ENCODE measurements at places on chromosomes 2 and 18. TPM values are rescaled to one million over a fixed set of nuclear protein-coding genes. Genes with fewer than 3 reads are reported as not detected.

DNA sequence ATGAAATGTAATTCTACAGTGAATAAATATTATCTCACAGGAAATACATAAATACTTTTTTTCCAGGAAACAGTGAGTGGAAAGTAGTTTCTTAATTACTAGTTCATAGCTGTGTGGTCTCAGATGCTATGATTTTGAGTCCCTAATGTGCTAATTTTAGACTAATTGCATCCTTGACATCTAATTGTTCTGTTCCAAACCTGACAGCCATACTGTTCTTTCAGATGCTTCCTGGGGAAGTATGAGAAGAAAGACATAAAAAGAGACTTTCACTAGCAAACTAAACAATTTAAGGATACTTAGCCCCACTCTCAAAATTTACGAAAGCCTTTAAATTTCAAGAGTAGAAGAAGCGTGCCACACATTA is 350.9 kb upstream of the CDH20 start:
- DNase-seq: no peak

DNA sequence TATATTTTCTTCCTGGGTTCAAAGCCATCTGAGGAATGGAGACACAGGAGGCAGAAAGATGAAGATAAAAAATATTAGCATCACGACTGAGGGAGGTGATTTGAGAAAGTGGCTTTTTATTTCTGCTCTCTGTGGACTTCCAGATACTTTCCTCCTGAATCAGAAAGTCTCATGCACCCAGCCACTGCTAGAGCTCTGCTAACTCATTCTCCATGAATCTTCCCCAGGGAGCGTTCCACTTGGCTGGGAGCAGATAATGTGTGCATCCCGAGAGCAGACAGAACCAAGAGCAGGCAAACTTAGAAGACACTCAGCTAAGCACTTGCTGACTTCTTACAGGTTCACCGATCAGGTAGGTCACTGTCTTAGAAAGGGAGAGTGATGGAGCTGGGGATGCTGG is 264.1 kb upstream of the THUMPD2 start:
- DNase-seq: no peak

DNA sequence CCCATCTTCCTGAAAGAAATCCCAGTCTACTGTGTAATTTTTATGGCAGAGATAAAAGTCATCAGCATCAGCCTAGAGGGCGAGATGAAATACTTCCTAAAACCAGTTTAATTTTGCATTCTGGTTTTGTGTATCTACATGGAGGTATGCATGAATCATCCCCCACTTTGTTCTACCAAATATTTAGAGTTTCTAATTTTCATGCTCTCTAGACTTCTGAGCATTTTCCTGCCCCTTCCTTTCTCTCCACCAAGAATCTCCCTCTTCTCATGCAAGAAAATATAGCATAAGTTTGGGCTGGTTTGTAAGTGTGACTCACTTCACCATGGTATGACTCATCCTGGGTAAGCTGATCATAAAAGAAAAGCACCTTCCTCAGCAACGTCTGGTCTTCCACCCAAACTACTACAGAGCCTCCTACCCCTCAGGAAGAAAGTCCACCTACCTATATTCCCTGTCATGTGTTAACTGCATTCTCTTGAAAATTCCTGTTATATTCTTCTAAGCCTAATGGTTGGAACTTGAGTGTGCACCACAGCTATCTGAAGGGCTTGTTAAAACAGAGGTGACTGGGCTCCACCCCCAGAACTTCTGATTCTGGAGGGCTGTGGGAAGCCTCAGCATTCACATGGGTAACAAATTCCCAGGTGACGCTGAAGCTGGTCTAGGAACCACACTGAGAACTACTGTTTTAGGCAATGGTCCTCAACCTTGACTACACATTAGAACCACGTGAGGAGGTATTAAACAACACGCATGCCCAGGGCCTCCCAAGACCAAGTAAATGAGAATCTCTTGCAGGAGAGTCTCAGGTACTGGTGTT is 37.4 kb upstream of the RAPGEF4 start:
- DNase-seq: peak; percentile 80

DNA sequence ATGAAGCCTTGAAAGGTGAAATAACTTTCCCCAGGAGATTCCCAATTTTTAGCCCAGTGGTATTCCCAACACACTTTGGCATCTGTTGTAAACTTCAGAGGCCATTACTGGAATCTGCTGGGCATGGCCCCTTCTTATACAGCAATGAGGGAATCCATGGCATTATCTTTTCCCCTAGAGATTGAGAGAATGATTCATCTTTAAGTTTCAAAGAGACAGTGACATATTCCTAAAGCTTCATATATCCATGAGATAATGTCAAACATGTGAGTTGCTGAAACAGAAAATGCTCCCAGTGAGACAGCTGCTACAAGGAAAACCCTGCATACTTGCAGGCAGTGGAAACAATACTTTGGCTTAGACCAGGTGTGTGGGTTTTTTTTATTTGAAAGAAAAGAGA is 51.1 kb upstream of the DLX2 start:
- DNase-seq: no peak

DNA sequence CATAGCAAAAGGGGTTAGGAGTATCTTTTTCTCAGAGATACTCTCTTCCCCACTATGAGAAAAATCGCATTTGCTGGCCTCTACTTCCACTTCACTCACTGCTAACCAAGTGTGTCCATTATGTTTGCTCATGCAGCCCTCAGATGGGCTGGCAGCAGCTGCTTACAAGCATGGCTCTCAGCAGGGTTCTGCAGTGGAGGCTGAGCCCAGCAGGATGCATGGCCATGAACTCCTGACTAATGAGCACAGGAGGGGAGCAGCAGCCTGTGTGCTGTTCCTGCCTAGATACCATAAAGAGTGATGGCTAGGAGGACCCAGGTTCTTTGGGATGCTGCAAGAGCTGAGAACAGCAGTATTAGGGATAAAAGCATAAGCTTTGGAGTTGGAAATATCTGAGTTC is 316.9 kb upstream of the THSD7B start:
- no peak for DNase-seq

DNA sequence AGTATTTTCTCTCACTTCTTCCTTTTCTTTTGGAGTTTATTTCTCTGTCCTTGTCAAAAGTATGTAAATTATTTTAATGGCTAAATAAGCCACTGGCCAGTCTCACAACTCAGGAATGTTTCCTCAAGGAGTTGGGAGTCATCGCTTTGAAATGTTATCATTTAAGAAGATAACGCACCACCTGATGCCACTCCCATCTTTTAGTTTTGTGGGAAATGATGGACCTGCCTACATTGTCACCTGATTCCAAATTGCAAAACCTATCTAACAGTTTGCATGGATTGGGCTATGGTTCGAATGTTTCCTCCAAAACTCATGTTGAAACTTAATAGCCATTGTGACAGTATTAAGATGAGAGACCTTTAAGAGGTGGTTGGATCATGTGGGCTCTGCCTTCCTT is 32.4 kb upstream of the PPM1B start:
- DNase-seq: peak; percentile 21

DNA sequence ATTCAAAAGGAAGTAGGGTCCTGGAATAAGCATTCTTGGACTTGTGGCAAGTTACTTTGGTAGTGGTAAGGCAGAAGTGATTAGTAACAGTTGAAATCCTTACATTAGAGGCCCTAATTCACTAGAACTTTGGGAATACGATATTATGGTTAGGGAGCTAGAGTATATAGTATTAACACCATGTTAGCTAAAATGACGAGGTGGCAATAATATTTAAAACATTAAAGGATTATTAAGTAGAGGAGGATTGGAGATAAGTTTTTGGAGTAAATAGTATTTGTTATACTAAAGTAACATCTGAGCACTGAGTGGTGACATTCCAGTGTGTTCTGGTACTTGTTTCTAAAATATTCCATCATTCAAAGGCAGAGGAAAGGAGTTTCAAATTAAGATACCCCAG is 91.0 kb downstream of the AGPS start:
- DNase-seq: no peak

GRCh38 chr2:235740821-235741220 is 247.0 kb downstream of the AGAP1 start:
- no peak for DNase-seq

DNA sequence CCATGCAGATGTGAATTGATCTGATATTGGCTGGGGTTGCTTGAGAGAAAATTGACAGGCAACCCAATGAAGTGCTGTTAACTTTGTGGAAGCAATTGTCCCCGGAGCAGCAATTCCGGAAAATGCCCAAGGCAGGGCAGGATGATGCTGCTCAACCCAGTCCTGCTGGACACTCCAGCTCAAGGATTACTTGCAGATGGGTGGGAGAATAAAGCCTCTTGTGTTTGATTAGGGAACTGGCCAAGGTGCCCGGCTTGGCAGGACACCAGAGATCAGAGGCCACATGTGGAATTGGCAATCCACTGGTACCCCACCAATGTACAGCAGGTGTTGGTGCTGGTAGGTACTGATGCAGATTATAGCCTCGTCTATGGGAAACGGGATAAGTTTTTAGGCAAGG is 12.3 kb upstream of the C2orf42 start:
- DNase-seq: no peak

DNA sequence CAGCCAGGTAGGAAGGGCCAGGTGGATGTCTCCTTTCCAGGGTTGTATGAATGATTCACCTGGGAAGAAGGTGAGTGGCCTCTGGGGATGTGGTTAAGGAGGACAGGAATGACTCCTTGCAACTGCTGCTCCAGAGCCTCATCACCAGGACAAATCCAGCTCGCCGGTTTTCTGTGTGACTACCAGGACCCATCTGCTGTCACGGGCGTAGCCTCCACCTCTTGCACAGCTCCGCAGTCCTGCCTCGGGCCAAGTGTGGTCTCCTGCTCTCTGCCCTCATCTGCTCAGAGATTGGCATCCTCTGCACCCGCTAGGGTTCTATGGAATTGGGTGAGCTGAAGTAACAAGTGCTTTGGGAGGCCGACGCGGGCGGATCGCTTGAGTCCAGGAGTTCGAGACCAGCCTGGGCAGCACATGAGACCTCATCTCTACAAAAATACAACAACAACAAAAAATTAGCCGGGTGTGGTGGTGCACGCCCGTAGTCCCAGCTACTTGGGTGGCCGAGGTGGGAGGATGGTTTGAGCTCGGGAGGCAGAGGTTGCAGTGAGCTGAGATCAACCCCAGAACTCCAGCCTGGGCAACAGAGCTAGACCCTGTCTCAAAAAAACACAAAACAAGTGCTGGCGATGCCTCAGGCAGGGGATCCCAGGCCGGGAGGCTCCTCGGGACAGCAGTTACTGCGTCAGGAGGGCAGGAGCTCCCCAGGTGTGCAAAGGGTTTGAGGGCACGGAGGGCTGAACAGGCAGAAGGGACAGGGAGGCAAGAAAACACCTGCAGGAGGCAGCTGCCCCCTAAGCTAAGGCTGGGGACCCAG is 831 bp upstream of the D2HGDH start:
- DNase-seq: no peak

EPG5 gene
- polyA plus RNA-seq: 51.5 TPM

ATP8B1 gene
- 59.8 TPM for polyA plus RNA-seq

COL3A1 gene
- polyA plus RNA-seq: 1,396 TPM

C2orf72 gene
- 0.02 TPM for polyA plus RNA-seq

Data from AG04450 (cell line).